Pancreas (tissue), 10 donors: ENCODE measurements at places on chromosomes 6 and 20.

DNA sequence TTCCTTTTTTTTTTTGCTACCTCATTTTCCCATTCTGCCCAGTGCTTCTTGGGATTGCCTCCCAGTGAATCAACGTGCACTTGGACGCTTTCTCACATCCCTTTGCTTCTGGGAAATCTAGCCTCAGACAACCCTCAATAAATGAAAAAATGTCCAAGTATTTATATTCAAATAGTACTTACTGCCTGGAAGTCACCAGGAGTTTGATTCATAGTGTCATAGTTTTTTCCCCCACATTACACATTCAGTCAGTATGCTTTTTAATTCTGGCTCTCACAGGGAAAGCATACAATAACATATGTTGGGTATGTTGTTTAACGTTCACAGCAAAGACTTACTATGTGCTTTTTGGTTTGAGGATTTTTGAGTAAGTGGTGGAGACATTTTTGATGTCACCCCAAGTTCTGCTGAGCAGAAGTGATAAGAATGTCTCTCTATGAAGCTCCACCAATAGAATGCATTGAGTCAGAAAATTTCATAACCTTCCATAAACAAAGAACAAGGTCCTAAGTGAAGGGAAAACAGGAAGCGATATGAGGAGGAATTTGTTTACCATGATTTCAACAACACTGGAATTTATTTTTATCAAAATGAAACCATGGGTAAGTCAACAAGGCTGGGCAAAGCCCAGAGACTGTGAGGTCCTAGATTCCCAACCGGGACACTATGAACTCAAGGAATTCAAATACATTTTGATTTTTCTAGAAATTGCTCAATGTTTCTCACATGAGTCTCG lies 301.2 kb upstream of the BMP2 start:
- no peaks in the 10 kb centered on the region for H3K36me3 ChIP-seq
- H3K27ac ChIP-seq, result no peak overlapping the region
- no peak for DNase-seq
- no peak overlapping the region for H3K4me3 ChIP-seq
- no peaks in the 10 kb centered on the region for H3K27me3 ChIP-seq

DNA sequence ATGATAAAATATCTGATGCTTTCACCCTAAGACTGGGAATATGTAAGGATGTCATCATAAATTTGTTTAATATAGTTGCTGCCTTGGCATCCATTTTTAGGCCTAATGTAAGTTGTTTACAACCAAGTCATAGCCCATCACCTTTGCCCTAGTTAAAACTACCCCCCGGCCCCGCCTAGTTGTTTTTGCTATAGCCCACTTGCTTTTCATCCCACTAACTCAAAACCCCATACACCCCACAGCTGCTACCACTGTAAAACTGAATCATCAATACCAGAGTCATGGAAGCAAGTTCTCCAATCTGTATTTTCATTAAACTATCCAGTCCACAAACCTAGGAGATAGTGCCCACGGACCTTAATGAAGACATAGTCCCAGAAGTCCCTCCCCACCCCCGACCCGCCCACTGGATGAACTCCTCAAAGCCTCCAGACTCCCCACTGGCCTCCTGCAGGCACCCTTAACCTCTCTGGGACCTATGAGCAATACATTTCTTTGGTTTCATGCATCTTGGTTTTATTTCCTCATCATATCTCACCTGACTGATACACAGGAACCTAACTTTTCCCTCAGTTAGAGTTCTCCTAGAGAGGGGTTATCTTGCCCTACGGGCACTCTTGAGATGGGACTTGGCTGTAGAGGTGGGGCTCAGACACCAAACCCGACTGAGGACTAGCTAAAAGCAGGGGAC lies 12.5 kb upstream of the ZDHHC14 start:
- H3K4me1 ChIP-seq, result no peaks in the 10 kb centered on the region
- H3K4me3 ChIP-seq, result no peak overlapping the region
- no peak for DNase-seq
- no peak overlapping the region for H3K27ac ChIP-seq
- no peaks in the 10 kb centered on the region for H3K27me3 ChIP-seq
- H3K36me3 ChIP-seq, result no peaks in the 10 kb centered on the region

DNA sequence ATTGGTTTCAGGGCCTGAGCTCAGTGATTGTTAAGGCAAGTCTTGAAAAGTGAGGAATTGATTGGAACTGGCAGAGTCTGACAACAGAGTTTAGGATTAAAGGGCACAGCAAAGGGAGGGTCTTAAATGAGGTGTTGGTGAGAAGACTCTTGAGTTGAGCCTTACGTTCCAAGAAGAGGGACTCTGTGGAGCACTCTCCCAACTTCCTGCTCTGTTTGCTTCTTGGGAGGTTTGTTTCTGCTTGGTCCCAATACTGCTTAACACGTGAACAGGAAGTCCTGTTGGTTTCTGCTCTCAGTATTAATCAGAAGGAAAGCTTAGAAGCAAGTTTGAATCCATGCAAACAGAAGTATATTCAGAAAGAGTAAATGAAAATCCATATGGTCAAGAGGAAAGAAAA lies 15.6 kb upstream of the SYNDIG1 start:
- DNase-seq, result no peak
- H3K27me3 ChIP-seq, result no peaks in the 10 kb centered on the region
- no peak overlapping the region for H3K4me3 ChIP-seq
- no peaks in the 10 kb centered on the region for H3K36me3 ChIP-seq
- no peaks in the 10 kb centered on the region for H3K4me1 ChIP-seq

DNA sequence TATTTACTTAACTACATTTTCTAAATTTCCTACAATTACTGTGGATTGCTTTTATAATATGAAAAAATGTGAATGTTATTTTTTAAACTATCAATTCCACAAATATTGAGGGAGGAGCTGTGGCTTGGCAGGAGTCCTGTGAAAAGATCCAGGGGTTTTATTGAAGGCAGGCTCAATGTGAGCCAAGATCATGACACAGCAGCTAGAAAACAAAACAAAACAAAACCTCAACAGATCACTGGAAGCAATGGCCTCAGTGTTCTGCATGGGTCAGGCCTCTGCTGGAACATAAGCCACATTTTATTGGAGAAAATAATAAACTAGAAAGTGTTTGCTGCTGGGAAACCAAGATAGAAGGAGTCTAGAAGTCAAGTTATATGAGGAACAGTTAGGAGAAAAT lies 19.4 kb upstream of the RCAN2 start:
- no peak overlapping the region for H3K27ac ChIP-seq
- H3K27me3 ChIP-seq, result no peaks in the 10 kb centered on the region
- H3K4me3 ChIP-seq, result no peak overlapping the region
- no peak for DNase-seq
- H3K36me3 ChIP-seq, result no peaks in the 10 kb centered on the region

DNA sequence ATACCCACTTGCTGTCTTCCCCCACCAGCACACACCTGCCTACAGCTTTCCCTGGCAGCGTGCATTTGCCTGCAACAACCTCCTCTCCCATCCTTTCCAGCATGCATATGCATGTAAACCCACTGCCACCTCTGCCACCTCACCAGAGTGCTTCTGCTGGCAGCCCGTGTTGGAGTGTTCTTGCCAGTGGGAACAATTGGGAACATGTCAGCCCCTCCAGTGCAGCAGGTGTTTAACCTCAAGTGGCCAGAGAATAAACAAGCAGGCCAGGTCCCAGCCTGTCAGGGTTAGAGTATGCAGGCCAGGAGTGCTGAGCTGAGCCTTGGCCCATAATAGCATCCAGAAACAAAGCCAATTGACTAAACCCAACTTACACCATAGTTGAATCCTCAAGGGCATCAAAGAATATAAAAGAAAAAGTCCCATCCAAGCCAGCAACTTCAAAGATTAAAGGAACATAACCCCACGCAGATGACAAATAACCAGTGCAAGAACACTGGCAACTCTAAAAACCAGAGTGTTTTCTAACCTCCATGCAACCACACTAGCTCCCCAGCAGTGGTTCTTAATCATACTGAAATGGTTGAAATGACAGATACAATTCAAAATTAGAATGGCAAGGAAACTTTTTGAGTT lies 1212.1 kb upstream of the CITED2 start:
- no peaks in the 10 kb centered on the region for H3K27me3 ChIP-seq
- no peaks in the 10 kb centered on the region for H3K36me3 ChIP-seq
- H3K27ac ChIP-seq, result no peak overlapping the region
- no peak overlapping the region for H3K4me3 ChIP-seq
- no peaks in the 10 kb centered on the region for H3K4me1 ChIP-seq

- no peaks in the 10 kb centered on the region for H3K36me3 ChIP-seq
- no peaks in the 10 kb centered on the region for H3K27me3 ChIP-seq
- no peaks in the 10 kb centered on the region for H3K4me1 ChIP-seq
- H3K27ac ChIP-seq, result no peak overlapping the region
- no peak overlapping the region for H3K4me3 ChIP-seq
These were observed 422.6 kb downstream of the HTR1B start for GRCh38 chr6:77040568-77041195.

DNA sequence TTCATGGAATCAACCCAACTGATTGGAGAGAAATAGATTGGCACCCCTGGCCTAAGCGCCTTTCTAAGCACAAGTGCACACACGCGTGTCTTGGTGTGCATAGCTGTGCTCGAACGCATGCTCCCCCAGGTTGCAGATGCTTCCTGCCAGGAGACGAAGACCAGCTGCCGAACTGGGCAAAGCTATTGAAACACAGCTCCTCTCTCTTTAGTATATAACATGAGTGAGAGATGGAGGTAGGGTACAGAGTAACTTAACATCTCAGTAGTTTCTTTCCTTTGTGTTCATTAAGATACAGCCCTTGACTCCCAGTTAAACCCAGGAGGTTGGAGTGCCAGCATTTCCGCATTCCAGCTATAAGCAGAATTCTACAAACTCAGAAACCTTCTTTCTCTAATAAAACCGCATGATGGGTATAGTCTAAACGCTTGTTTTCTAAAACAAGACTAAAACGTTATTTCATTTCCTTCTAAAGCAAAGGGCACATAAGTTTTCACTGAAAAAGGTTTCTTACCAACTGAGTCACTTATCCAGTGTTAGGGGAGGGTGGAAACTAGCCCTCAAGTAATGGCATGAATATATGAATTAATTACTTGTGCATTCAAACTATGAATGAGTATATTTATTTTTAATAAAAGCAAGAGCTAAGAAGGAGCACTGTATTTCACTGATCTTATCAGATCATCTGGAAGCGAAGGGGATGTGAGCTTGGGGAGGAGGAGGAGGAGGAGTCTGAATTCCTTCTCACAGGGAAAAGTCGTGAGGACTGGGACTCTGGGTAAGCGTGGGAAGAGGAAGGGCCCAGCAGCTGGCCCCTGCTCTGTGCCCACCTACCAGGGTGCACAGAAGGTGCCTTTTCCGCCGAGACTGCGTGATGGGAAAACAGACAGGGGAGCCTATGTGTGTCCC lies 179.2 kb downstream of the TMEM242 start:
- H3K36me3 ChIP-seq, result peaks cover 14% of the 10 kb centered on the region
- no peak overlapping the region for H3K4me3 ChIP-seq
- no peaks in the 10 kb centered on the region for H3K27me3 ChIP-seq
- no peak overlapping the region for H3K27ac ChIP-seq
- no peaks in the 10 kb centered on the region for H3K4me1 ChIP-seq

- H3K4me1 ChIP-seq, result no peaks in the 10 kb centered on the region
- H3K4me3 ChIP-seq, result no peak overlapping the region
- no peak overlapping the region for H3K27ac ChIP-seq
- no peaks in the 10 kb centered on the region for H3K36me3 ChIP-seq
- H3K27me3 ChIP-seq, result no peaks in the 10 kb centered on the region
These were observed 119.1 kb downstream of the DHX35 start for GRCh38 chr20:39081255-39081654.

DNA sequence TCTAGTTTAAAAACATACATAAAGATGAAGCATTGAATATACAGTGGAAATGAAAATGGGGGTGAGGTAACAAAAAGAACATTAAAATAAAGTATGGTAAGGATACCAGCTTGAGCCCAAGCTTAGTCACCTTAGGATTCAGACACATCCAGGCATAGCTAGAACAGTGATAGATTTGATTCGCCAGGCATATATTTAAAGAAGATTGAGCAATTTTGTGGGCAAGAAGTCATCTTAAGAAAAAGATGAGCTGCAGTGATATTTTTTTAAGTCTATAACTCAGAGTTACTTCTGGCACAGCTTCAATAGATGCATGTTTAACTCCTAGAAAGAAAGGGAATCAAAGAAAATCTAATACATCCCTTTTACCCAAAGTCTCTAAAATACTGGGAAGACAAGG lies 97.9 kb downstream of the BMP5 start:
- no peak for DNase-seq
- H3K27ac ChIP-seq, result no peak overlapping the region
- H3K27me3 ChIP-seq, result no peaks in the 10 kb centered on the region

GRCh38 chr6:79719248-79719960 lies 88.3 kb downstream of the SH3BGRL2 start:
- no peaks in the 10 kb centered on the region for H3K36me3 ChIP-seq
- no peaks in the 10 kb centered on the region for H3K27me3 ChIP-seq
- H3K4me1 ChIP-seq, result no peaks in the 10 kb centered on the region
- no peak overlapping the region for H3K27ac ChIP-seq
- no peak overlapping the region for H3K4me3 ChIP-seq

DNA sequence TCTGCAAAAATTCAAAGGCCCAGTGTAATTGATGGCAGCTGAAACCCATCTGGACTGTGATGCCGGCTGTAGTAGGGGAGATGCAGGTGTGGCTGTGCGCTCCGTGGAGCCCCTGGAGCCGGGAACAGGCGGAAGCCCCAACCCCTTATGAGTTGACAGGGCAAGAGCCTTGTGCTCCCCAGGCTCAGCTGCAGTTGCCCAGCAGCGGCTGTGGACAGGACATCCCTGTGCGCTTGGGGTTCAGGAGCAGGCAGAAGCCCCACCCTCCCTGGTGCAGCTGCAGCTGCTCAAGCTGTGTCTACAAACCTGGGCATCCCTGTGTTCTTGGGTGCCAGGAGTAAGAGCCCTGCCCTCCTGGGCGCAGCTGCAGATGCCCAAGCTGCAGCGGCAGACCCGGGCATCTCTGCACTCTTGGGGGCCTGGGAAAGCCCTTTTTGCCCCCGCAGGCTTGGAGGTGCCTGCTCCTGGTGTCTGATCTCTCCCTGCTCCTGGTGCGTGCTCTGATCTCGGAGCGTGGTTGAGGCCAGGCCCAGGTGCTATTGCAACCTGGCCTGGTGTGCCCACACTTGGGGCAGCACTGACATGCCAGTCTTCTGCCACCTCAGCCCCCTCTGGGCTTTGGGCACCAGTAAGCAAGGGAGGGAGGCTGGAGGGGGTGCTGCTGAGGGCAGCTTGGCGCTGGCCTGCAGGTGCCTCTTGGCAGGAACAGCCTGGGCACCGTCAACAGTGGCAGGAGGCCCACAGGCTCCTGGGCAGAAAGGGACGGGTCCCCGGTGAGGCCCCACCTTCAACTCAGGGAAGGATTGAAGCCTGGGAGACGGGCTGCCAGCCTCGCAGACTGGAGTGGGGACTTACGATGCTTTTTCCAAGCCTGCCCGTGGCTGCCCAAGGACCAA lies 30.3 kb downstream of the OR2J2 start:
- H3K27ac ChIP-seq, result no peak overlapping the region
- H3K36me3 ChIP-seq, result no peaks in the 10 kb centered on the region
- H3K27me3 ChIP-seq, result no peaks in the 10 kb centered on the region
- H3K4me3 ChIP-seq, result no peak overlapping the region
- no peak for DNase-seq
- H3K4me1 ChIP-seq, result no peaks in the 10 kb centered on the region

GRCh38 chr6:128278836-128279235 lies 241.6 kb downstream of the PTPRK start:
- no peak overlapping the region for H3K27ac ChIP-seq
- no peaks in the 10 kb centered on the region for H3K36me3 ChIP-seq
- H3K27me3 ChIP-seq, result no peaks in the 10 kb centered on the region
- no peak overlapping the region for H3K4me3 ChIP-seq
- DNase-seq, result no peak

- no peaks in the 10 kb centered on the region for H3K27me3 ChIP-seq
- DNase-seq, result no peak
These were observed 13.1 kb downstream of the QRSL1 start for GRCh38 chr6:106642476-106642875.

- no peaks in the 10 kb centered on the region for H3K27me3 ChIP-seq
- H3K4me1 ChIP-seq, result no peaks in the 10 kb centered on the region
- no peak for DNase-seq
- no peak overlapping the region for H3K27ac ChIP-seq
- H3K36me3 ChIP-seq, result no peaks in the 10 kb centered on the region
These were observed 96.1 kb upstream of the TBX18 start for GRCh38 chr6:84860509-84860908.
